RCC 7860 (cell line): ENCODE measurements at places on chromosomes 2 and 18.

DNA sequence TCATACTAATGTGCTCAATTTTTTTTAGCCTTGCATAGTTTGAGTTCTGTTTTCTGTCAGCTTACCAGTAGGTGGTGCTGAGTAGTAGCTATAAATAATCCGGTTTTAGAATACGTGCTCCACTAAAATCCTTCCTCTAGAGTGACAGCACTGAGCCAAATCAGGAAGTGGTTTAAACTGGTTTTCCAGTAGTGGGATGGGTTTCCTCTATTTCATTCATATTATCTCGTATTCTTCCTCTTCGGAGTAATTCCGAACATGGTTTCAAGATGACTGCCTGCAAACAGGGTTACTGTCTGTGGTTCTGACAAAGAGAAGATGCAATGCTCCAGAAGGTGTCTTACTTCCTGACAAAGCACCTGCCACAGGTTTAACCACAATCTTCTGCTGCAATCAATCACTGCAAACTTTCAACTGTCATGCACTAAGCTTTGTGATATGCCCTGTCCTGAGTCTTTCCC lies 496.9 kb upstream of the VRK2 start:
- no peak for DNase-seq

DNA sequence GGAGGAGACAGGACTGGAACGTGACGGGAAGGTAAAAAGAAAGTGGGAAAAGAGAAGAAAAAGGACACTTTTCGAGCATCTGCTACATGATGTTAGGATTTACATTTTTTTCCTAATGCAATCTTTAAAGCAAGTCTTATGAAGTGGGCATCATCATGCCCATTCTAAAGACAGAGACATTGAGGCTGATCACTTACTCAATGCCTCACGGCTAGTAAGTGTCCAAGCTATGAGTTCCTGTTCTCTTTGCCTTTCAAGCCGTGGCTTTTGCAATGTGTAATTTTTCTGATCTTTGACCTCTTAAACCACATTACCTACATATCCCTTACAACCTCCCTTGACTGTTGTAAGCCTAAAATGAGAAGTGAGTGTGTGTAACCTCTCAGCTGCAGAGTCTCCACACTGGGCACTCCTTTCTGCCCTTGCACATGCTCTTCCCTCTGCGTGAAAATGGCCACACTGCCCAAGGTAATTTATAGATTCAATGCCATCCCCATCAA lies 649.2 kb downstream of the RNF144A start:
- DNase-seq, result no peak

GRCh38 chr2:10252661-10253060 lies 50.0 kb upstream of the HPCAL1 start:
- no peak for DNase-seq

DNA sequence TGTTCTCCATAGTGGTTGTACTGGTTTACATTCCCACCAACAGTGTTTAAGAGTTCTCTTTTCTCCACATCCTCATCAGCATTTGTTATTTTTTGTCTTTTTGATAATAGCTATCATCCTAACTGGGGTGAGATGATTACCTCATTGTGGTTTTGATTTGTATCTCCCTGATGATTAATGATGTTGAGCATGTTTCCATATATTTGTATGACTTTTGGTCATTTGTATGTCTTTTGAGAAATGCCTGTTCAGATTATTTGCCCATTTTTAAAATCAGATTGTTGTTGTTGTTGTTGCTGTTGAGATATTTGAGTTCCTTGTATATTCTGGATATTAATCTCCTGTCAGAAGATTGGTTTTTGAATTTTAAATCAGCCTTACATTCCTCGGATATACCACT lies 147.5 kb downstream of the NCOA1 start:
- DNase-seq, result no peak

GRCh38 chr2:45241061-45241561 lies 231.9 kb upstream of the SIX2 start:
- DNase-seq, result no peak

- peak; percentile 87 for DNase-seq
Observed at GRCh38 chr2:223041527-223042109, 10.4 kb upstream of the KCNE4 start.

GRCh38 chr18:26335571-26336487 lies 109.6 kb downstream of the TAF4B start:
- DNase-seq, result no peak

GRCh38 chr2:125455110-125455509 lies 1200.8 kb upstream of the GYPC start:
- DNase-seq, result no peak

- DNase-seq, result no peak
Observed at GRCh38 chr2:125070726-125071505, 1045.8 kb downstream of the CNTNAP5 start.

DNA sequence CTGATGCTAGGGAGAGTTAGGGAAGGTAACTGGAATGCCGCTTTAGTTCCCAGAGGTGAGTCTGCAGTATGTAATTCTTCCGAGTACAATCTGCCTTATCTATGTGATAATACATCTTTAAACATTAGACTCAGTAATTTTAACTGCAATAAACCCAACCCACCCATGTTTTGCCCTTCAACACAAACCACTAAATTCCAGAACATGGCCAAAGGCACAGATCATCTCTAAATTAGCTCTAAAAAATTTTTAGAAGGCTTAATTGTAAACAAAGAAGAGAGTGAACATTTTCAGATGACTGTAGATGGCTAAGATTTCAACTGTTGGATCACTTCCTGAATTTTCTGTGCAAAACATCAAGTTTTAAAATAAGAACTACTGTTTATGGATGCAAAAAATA lies 488.7 kb upstream of the ID2 start:
- DNase-seq, result no peak

- no peak for DNase-seq
Observed at GRCh38 chr2:143357966-143358365, 228.7 kb downstream of the ARHGAP15 start.

DNA sequence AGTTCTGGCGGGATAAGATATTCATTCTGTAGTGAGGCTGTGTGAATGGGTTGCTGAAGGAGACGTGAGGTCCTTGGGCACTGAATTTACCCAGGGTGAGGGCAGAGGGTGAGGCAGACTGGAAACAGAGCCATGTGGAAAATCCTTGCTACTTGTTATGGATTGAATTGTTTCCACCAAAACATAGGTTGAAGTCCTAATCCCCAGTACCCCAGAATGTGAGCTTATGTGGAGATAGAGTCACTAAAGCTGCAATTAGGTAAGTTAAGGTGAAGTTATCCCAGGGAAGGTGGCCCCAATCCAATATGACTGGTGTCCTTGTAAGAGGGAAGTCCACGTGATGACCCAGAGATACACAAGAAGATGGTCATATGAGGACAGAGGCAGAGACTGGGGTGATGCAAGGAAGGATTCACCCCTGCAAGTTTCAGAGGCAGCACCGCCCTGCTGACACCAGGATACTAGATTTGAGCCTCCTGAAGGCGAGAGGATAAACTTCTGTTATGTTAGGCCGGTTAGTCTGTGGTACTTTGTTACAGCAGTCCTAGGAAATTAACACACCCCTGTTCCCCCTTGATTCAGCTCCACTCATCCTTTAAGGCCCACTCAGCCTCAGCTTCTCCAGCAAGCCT lies 289.4 kb upstream of the MEX3C start:
- DNase-seq, result no peak

- DNase-seq, result no peak
Observed at GRCh38 chr2:144675731-144676130, 155.8 kb upstream of the ZEB2 start.

GRCh38 chr2:20313659-20314058 lies 37.0 kb downstream of the PUM2 start:
- DNase-seq, result peak; percentile 9

GRCh38 chr2:218569661-218570500 lies 1.2 kb downstream of the CNOT9 start:
- DNase-seq, result peak; percentile 12

GRCh38 chr2:168811696-168812095 lies 9.3 kb downstream of the NOSTRIN start:
- no peak for DNase-seq
